ENCODE measurements at places on chromosomes 4 and X.
A peak's percentile ranks its signal among the peaks of the same experiment; 100 is the strongest.

DNA sequence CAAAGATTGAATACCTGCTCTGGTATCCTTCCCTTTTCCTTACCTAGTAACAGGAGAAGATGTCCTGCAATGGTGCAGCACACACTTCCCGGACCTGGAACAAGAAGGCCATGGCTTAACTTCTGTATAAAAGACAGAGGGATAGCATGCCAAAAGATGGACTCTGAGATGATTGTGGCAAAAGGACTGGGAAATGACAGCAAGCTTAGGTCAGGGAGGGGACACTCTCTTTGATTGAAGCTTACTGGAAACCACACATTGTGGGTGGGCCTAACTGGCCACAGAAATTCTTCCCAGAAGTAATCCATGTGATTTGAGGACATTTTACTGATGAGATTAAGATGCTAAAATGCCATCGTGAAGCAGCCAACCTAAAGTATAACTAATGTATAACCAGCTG lies 71.0 kb upstream of the OTUD4 start:
- DNase-seq = no peak

DNA sequence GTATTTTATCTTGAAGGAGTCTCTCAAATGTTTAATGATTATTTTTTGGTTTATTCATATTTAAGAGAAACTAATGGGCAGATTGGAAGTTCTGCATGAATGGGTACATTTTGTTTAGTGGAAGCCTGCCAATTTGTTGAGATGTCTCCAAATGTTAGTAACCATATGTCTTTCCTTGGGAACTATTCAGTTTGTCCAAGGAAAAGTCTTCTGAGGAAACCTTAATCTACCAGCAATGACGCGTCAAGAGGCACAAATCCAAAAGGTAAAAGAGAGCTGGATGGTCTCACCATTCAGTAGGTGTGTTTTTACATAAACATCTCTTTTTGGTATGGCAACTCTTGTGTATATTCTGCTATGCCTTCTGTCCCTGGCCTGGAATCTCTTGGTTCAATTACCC lies 37.4 kb upstream of the NDST3 start:
- DNase-seq = no peak

- DNase-seq = no peak
Observed at GRCh38 chrX:31445542-31445941, 373.7 kb upstream of the FTHL17 start.

DNA sequence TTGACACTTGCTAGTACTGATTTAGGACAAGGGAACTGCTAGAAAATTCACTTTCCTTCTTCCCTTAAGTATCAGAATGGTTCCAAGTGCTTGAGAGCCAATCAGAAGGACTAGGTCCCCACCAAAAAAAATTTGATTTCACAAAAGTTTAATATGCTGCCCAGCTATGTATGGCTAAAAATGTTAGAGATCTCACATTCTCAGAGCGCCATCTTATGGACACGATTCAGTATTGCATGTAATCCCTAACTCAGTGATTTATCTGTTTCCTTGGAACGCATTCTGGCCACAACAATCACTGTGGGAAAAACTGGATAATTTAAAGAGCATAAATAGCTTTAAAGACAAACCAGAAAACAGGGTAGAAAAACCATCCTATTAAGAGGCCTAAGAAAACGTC lies 255.1 kb upstream of the GPC4 start:
- DNase-seq = peak; percentile 49

All from Ammon's horn (tissue), 1 donor.